ENCODE measurements at places on chromosomes 13 and 19.

GRCh38 chr19:35801828-35802227 lies 10.8 kb downstream of the PRODH2 start:
- no peak for DNase-seq

DNA sequence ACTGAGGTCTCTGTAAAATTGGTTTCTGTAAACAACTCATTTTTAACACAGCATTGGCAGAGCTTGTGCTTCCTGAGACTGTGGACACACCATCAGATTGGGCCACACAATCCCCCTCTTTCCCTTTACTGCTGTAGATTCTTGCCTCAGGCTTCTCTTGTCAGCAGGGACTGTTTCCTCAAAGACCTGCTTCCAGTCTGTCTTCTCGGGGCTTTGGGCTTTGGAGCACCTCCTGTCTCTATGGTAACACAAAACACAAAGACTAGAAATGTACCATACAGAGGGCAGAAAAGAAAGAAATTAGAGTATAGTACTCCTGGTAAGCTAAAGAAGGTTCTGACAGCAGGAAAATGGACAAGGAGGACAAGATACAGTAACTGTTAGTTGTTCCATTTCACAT lies 484.5 kb downstream of the DIAPH3 start:
- no peak for DNase-seq

DNA sequence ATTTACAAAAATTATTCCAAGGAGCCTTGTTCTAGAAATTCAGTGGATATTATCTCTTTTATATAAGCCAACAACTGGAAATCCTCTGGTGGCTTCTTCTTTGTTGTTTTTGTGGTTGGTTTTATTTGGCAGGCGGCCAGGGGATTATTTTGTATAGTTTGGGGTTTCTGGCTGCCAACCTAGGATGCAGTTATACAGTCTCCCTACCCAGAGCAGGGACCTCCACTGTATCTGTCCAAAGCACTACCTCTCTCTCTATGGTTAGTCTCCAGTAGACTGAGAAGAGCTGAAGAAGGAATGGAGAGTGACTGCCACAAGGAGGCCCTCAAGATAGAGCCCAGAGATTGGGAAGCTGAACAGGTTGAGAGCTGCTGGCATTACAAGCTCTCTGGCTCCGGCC lies 80.2 kb downstream of the ZAR1L start:
- DNase-seq = no peak

DNA sequence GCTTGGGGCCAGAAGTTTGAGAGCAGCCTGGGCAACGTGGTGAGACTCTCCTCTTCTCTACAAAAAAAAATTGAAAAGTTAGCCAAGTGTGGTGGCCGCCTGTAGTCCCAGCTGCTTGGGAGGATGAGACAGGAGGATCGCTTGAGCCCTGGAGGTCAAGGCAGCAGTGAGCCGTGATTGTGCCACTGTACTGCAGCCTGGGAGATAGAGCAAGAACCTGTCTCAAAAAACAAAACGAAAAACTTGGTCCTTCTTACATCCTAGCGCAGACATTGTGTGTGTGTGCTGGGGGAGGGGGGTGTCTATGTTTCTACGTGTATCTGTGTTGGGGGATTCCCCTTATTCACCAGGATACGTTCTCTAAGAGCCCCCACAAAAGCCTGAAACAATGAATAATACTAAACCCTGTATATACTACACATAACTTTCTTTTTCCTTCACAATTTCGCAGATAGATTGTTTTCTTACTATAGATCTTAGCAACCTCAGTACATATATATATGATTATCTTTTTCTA lies 7.9 kb downstream of the AXL start:
- DNase-seq = no peak

GRCh38 chr19:47436712-47437401 lies 17.5 kb upstream of the MEIS3 start:
- peak; percentile 32 for DNase-seq

DNA sequence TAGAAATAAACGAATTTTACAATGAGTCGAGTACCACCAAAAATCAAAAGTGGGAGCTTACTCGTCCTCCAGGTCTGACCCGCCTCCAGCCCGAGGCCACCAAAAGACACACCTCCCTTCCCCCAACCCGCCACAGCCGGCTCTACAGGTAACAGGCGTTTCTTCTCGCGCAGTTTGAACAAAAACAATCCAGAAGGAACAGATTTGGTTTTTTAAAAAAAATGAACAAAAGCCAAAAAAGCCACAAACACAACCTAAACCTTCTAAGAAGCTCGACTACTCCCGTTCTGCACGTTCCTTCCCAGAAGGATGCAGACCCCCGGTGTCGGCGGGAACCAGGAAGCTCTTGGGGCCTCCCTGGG lies 671 bp downstream of the ZDHHC20 start:
- peak; percentile 10 for DNase-seq

DNA sequence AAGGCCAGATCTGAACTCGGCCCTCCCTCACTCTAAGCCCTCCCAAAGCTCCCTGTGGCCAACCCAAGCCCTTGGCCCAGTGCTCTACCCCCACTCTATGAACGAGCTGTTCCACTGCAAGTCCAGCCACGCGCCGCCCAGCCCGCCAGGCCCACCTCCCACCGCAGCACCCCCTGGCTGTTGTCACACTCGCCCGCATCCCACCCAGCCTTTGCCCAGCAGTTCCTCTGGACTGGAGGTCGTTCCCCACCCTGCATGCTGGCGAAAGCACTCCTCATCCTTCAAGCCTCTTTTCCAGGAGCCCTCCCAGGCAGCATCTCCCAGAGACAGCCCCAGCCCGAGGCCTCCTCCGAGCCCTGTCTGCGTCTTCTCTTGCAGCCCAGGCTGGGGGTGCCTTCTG lies 33.1 kb upstream of the ONECUT3 start:
- no peak for DNase-seq

DNA sequence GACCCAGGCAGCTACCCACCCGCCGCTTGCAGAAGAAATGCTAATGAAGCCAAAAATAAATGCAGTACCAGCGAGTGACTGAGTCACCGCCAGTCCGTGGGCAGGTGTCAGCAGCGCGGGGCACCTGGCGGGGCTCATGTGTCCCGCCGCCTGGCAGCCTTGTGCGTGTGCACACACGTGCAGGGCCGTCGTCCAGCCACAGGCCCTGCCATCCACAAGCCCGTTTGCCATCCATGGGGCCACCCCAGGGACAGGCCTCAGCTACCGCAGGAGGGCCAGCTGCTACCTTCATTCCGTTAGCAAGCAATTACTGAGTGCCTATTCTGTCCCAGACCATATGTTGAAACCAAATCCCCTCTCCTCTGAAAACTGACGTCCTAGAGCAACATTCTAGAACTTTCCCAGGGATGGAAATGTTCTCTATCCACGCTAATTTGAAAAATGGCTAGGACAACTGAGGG lies 20.5 kb downstream of the NCAN start:
- DNase-seq = no peak

DNA sequence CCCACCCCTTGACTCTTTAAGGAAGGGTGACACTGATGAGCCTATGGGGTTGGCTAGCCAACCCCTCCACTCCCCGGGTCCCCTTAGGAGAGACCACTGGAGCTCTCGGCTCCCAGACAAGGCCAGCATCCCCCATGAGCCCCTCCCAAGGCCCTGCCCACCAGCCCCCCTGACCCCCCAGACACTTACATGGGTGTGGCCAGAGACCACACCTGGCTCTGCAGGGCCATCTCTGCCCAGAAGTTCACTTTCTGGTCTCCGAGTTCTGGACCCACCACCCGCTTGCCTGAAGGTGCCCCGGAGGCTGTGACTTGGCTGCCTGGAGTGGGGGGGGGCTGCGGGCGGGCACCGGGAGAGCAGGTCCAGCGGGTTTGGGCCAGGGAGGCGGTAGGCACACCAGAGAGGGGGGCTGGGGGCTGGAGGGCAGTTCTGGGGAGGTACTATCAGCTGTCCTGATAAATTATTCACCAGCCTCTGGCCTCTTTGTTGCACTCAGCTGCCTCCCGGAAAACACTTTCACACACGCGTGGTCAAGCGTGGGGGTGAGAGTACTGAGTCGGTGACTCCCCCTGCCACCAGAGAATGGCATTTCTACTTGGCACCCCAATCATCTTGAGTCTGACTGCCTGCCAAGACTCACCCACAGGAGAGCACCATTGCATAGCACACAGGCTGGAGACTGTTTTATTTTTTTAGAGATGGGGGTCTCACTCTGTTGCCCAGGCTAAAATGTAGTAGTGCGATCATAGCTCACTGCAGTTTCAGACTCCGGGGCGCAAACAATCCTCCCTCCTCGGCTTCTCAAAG lies at the start of gene PALM3:
TSS of gene PALM3 (minus strand) at position 326 of the 807 bp plus-strand sequence. CDS start at position 230, 96 bp downstream.
- DNase-seq = no peak

DNA sequence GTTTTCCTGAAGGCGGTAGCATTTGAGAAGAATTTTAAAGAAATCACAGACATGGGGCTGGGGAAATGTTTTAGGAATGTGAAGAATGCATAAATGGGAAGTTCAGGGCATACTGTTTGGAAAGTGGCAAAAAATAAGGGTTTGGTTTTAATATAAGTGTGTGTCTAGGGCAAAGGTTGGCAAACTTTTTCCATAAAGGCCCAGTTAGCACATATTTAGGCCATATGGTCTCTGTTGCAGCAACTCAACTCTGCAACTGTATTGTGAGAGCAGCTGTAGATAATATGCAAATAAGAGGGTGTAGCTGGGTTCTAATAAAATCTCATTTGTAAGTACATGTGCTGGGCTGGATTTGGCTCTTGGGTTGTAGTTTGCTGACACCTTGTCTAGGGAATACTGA lies 521.9 kb downstream of the DIAPH3 start:
- no peak for DNase-seq

- DNase-seq = no peak
These were observed 20.6 kb upstream of the GTF3A start for GRCh38 chr13:27403727-27404385.

- DNase-seq = no peak
These were observed at the start of gene IL4I1 for GRCh38 chr19:49896863-49897621. TSS of gene IL4I1 (minus strand) at chr19:49896887. CDS start at chr19:49896160, 727 bp downstream.

DNA sequence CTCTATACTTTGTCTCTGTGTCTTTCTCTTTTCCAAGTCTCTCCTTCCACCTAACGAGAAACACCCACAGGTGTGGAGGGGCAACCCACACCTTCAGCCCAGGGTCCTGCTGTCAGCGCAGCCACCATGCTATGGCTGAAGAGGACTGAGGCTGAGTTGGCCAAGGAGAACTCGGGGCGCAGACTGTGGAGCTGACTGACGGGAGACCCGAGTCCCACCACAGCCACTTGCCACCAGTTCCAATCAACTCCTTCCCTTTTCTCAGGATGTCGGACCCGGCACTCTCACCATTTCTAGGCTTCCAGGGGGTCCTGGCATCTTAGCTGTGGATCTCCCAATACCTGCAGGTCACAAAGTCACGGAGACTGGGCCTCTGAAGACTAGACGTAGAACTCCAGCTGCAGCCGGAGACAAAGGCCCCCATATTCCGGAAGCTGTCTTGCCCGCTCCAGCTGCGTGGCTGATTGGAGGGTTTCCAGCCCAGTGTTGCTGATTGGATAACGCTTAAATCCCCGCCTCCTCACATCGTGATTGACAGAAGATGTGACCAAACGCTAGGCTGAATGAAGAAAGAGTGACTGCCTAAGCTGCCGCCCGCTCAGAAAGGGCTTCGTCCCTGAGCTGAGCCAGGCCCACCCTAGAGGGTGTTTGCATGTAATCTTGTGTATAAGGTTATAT lies 63.6 kb downstream of the ZNF429 start:
- DNase-seq = no peak

DNA sequence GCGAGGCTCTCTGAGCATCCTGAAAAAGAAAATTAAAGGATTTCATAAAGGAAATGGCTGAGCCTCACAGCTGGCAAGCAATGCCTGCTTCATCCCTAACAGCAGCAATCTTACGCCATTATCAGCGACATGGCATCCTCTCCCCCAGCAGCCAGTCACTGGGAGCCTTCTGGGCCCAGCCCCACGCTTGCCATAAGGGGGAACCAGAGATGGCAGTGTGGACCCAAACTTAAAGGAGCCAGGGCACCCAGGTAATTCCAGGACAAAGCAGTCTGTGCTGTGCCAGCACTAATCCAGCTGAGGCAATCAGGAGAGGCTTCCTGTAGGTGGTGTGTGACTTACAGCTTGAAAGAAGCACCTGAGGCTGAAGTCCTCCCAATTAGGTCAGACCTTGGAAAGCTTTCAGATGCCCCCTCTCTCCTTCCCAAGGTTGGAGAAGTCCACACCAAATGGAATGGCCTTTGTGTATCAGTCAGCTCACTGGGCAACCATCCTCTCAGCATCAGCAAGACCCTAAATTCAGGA lies 10.3 kb downstream of the VSTM2B start:
- no peak for DNase-seq

- no peak for DNase-seq
These were observed 109.6 kb upstream of the SERP2 start for GRCh38 chr13:44263751-44264620.

- no peak for DNase-seq
These were observed 7.7 kb downstream of the REXO1 start for GRCh38 chr19:1840541-1841115.
